Breast epithelium (tissue), 4 donors: ENCODE measurements at places on chromosomes 2 and 18.

GRCh38 chr18:710418-711300, 1.8 kb downstream of the ENOSF1 start:
- no peaks in the 10 kb centered on the region for H3K27me3 ChIP-seq
- peak overlapping the region; percentile 84 for H3K4me3 ChIP-seq
- no peaks in the 10 kb centered on the region for H3K36me3 ChIP-seq
- no peaks in the 10 kb centered on the region for H3K4me1 ChIP-seq
- no peak for DNase-seq
- peak overlapping the region; percentile 13 for H3K27ac ChIP-seq

DNA sequence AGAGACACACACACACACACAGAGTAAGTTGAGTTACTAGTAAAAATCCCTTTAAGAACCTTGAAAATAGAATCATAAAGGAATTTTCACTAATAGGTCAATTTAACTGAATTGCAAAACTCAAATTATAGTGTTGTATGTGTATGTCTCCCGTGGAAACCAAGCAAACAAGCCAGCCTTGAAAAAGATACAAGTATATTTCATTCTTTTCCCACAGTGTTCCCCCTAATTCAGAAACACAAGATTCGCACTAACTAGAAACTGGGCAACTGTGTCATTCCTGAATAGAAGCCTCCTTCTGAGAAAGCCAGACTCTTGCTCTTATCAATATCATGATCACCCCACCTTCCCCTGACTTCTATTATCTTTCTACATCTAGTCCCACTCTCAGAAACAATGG, 229.5 kb downstream of the PIEZO2 start:
- H3K27me3 ChIP-seq, result no peaks in the 10 kb centered on the region
- no peak overlapping the region for H3K4me3 ChIP-seq
- no peak for DNase-seq
- H3K4me1 ChIP-seq, result no peaks in the 10 kb centered on the region

- no peak overlapping the region for H3K27ac ChIP-seq
- no peaks in the 10 kb centered on the region for H3K36me3 ChIP-seq
- no peak overlapping the region for H3K4me3 ChIP-seq
- no peaks in the 10 kb centered on the region for H3K4me1 ChIP-seq
- DNase-seq, result no peak
Observed at GRCh38 chr18:8341481-8342230, 267.6 kb upstream of the RAB12 start.

DNA sequence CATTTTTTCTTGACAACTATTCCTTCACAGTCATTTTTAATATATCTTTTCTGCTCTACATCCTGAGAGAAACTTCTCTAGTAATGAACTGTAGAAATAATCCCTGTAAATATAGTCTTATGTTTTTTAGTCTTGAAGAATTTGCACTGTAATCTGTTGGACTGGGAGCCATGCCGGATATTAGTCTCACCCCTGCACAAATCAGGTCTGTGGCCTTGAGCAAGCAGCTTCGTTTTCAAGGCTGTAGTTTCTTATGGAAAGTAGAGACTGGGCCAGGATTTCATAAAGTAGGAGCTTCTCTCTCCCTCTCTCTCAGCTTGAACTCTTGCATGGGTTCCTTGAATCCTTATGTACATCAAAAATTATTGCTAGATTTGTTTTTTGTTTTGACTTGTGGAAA, 8.7 kb downstream of the FARP2 start:
- no peak for DNase-seq
- no peaks in the 10 kb centered on the region for H3K4me1 ChIP-seq
- no peak overlapping the region for H3K4me3 ChIP-seq
- H3K27ac ChIP-seq, result no peak overlapping the region
- H3K27me3 ChIP-seq, result no peaks in the 10 kb centered on the region

DNA sequence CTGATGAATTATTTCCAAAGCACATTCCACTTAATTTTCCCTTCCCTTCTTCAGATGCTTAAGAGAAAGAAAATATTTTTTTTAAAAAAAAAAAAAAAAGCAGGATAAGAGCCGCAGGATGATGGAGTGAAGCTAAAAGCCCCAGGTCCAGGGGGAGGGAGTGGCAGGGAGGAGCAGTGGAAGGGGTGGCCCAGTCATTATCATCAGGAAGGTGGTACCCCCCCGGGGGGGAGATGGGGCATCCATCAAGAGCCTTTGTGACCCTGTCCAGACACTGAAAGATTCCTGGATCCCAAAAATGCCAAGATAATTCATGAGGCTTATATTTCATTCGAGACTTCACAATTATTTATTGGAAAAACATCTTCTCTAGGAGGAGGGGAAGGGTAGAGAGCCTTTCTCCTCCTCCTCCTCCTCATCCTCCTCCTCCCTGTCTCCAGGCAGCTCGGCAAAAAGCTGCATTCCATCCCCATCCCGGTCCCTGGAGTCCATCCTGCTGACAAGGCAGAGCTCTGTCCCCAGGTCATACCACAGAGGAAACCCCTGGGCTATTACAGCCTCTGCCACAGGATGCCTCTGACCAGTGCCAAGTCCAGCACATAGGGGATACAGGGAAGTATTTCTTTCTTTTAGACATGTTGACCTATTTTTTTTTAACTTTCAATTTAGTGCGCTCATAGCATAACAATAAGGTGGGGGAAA, 125.3 kb downstream of the TWIST2 start:
- H3K4me3 ChIP-seq, result no peak overlapping the region
- H3K4me1 ChIP-seq, result no peaks in the 10 kb centered on the region
- no peaks in the 10 kb centered on the region for H3K27me3 ChIP-seq
- H3K27ac ChIP-seq, result peak overlapping the region; percentile 45

GRCh38 chr2:237519506-237520245, 32.6 kb downstream of the MLPH start:
- H3K4me3 ChIP-seq, result no peak overlapping the region
- H3K27me3 ChIP-seq, result no peaks in the 10 kb centered on the region
- H3K4me1 ChIP-seq, result no peaks in the 10 kb centered on the region
- no peaks in the 10 kb centered on the region for H3K36me3 ChIP-seq

- no peaks in the 10 kb centered on the region for H3K27me3 ChIP-seq
- H3K36me3 ChIP-seq, result no peaks in the 10 kb centered on the region
- no peak for DNase-seq
- H3K27ac ChIP-seq, result no peak overlapping the region
Observed at GRCh38 chr2:75241696-75242095, 42.4 kb upstream of the TACR1 start.

DNA sequence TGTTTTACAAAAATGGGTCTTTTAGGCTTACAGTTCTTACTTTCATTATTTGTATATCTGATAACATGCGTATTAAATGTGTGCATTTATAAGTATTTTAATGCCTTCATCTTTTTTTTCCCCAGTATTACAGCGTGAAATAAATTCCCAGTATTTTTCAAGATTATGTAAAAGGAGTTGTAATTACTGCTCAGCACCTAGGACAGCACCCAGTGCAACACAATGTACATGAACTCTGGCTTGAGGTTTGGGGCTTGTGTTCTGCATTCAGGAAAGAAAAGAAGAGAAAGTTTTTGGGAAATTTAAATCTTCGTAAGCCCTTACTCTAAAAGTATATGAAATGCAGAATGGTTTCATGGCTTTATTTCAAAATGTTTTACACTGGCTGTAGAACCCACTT, 16.7 kb downstream of the ZNF638 start:
- no peaks in the 10 kb centered on the region for H3K4me1 ChIP-seq
- DNase-seq, result no peak
- no peak overlapping the region for H3K4me3 ChIP-seq
- no peaks in the 10 kb centered on the region for H3K36me3 ChIP-seq

GRCh38 chr2:146489386-146489785, 1355.4 kb upstream of the ACVR2A start:
- no peak for DNase-seq
- H3K4me3 ChIP-seq, result no peak overlapping the region
- H3K27ac ChIP-seq, result no peak overlapping the region
- H3K4me1 ChIP-seq, result no peaks in the 10 kb centered on the region
- H3K36me3 ChIP-seq, result peaks cover 3% of the 10 kb centered on the region

GRCh38 chr2:237613679-237614078, 13.7 kb upstream of the LRRFIP1 start:
- H3K27ac ChIP-seq, result no peak overlapping the region
- no peak for DNase-seq
- no peaks in the 10 kb centered on the region for H3K27me3 ChIP-seq
- H3K36me3 ChIP-seq, result no peaks in the 10 kb centered on the region
- no peak overlapping the region for H3K4me3 ChIP-seq
- H3K4me1 ChIP-seq, result peaks cover 3% of the 10 kb centered on the region

- H3K27me3 ChIP-seq, result no peaks in the 10 kb centered on the region
- H3K4me3 ChIP-seq, result no peak overlapping the region
- DNase-seq, result no peak
- H3K27ac ChIP-seq, result no peak overlapping the region
- H3K36me3 ChIP-seq, result no peaks in the 10 kb centered on the region
- H3K4me1 ChIP-seq, result no peaks in the 10 kb centered on the region
Observed at GRCh38 chr2:239787538-239788050, 237.5 kb downstream of the NDUFA10 start.

DNA sequence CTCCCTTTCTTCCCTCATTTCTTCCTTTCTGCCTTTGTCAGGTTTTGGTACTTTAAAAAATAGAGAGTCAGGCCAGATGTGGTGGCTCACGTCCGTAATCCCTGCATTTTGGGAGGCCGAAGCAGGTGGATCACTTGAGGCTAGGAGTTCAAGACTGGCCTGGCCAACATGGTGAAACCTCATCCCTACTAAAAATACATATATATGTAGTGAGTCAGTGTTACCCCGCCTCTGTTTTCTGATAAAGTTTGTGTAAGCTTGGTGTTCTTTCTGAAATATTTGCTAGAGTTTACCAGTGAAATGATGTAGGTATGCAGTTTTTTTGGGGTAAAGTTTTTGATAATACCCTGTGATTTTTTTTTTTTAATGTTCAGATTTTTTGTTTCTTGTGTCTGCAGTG, 58.8 kb downstream of the DGKD start:
- H3K27me3 ChIP-seq, result no peaks in the 10 kb centered on the region
- H3K4me3 ChIP-seq, result no peak overlapping the region
- H3K4me1 ChIP-seq, result peaks cover 7% of the 10 kb centered on the region
- no peaks in the 10 kb centered on the region for H3K36me3 ChIP-seq
